ENCODE measurements at places on chromosomes 2 and 18.

- no peak for DNase-seq
Observed at GRCh38 chr18:66728951-66729350, 125.1 kb upstream of the CDH19 start.

- no peak for DNase-seq
Observed at GRCh38 chr2:73239776-73240175, 5.7 kb downstream of the CCT7 start.

DNA sequence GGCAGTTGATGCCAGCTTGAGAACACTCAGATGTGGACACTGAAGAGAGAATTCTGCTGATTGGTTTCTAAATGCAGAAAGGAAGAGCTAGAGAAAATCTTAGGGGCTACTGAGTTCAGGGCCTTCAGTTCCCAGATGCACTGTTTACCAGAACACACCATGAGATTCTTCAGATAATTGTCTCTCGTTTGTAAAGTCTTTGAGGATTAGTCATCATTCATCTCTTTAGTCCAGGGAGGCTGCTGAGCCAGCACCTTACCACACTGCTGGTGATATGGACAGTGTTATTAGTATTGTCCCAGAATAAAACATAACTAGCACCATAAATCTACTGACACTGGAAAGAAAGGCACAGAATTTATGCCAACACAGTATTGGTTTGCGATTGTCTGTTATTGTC is 690.8 kb upstream of the CELF4 start:
- DNase-seq = no peak

DNA sequence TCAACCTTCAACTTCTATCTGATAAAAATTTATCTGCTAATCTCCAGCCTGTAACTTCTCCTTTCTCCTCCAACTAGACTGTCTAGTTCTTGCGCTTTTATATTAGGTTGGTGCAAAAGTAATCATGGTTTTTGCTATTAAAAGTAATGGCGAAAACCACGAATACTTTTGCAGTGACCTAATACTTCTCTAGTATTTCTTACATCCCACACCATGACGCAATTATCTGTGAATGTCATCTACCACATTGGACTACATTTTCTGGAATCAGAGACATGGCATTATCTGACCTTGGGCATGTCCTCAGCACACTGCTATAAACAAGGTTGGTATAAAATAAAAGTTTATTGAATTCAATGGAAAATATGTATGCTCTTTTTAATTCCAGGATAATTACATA is 370.2 kb upstream of the LYPD1 start:
- no peak for DNase-seq
